ENCODE measurements at places on chromosomes 2 and 18. TPM values are rescaled to one million over a fixed set of nuclear protein-coding genes. Genes with fewer than 3 reads are reported as not detected.

The EVX2 gene
- 2.2 TPM for total RNA-seq

GRCh38 chr2:64591188-64591587 is 62.5 kb downstream of the SERTAD2 start:
- H3K4me3 ChIP-seq = no peak overlapping the region
- DNase-seq = no peak
- H3K27me3 ChIP-seq = no peaks in the 10 kb centered on the region
- no peaks in the 10 kb centered on the region for H3K36me3 ChIP-seq
- H3K27ac ChIP-seq = no peak overlapping the region

DNA sequence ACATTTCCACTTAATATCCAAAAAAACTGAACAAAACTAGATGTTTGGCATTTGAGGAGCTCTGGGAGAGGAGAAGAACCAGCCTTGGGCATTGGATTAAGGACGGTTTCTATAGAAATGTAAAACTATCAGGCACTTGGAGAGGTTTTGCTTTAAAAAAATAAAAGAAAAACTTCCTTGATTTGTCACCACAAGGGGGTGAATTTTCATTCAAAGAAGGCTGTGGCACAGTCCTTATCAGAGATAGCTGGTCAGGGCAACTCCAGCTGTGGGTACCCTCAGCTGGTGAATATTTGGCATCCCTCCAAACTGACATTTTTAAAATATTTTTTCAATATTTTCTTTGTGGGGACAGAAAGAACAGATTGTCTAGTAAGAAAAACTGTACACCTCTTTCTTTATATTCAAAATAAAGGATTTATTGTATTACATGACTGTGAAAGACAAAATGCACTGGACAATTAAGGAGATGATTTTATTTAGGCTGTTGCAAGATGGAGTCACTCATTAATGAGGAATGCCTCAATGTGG is 46.1 kb upstream of the TBC1D8 start:
- no peaks in the 10 kb centered on the region for H3K36me3 ChIP-seq
- no peaks in the 10 kb centered on the region for H3K27me3 ChIP-seq
- no peak overlapping the region for H3K27ac ChIP-seq

The POTEF gene
- not detected for total RNA-seq

DNA sequence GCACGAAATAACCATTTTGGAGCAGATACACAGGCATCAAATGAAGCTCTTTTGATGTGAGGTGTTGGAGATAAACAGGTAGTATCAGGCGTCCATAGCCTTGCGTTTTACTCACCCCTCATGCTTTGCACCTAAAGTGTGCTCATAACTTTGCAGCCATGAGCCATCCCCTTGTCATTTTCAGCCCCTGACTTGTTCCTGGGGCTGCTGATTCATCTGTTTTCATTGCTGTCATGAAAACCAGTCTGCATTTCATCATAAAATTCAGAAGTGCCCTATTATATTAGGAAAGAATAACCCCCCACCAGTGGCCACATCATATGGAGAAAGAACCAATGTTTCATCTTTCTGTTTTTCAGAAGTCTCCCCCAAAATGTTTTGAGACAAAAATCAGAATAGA is 329.7 kb upstream of the NRP2 start:
- no peak for DNase-seq
- H3K36me3 ChIP-seq = no peaks in the 10 kb centered on the region
- no peaks in the 10 kb centered on the region for H3K27me3 ChIP-seq
- no peak overlapping the region for H3K27ac ChIP-seq
- no peak overlapping the region for H3K4me3 ChIP-seq

DNA sequence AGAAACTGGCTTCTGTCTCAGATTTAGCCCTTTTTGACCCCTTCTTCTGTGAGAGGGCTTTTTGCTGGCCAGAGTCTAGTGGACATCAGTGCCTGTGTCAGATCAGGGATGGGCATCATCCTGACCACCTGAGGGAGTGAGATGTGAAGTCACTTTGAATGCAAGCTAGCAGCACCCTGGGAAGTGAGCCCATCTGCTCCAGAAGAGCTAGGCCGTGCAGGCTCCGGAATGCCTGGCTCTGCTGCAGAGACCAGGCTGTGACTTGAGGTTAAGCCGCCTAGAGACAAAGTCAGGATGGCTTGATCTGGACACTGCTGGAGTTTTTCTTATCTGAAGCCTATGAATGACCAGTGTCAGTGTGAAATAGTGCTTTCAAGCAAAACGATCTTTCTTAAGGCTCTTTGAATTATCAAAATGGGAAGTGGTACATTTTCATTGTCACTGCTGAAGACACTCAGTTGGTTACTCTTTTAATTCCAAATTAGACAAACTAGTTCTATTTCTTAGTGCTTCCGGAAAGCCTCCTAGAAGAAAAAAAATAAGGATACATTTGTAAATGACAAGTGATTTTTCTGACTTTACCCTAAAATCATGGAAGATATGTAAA is 20.8 kb downstream of the DGUOK start:
- no peak overlapping the region for H3K4me3 ChIP-seq
- peaks cover 7% of the 10 kb centered on the region for H3K4me1 ChIP-seq
- no peaks in the 10 kb centered on the region for H3K27me3 ChIP-seq
- H3K36me3 ChIP-seq = peaks cover 10% of the 10 kb centered on the region

The DCDC2C gene
- not detected for total RNA-seq

The NT5C1B gene
- not detected for total RNA-seq

The MAPRE2 gene
- total RNA-seq = 31.6 TPM

DNA sequence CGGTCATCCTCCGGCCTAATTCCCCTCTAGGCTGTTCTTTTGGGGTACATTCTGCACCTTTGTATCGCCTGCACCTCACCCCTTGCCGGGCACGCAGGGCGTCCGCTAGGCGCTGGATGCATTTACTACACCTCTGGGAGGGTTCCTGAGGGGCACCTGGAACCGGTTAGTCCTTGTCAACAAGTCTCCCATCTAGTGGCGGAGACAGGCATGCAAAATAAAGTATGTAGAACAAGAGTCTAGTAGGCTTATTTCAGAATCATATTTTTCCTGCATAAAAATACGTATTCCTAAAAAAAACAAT is 705 bp upstream of the TEX261 start:
- H3K4me1 ChIP-seq = peaks cover 24% of the 10 kb centered on the region
- H3K27me3 ChIP-seq = no peaks in the 10 kb centered on the region
- peak overlapping the region; percentile 99 for H3K4me3 ChIP-seq
- DNase-seq = peak; percentile 65

- no peaks in the 10 kb centered on the region for H3K27me3 ChIP-seq
- DNase-seq = no peak
- H3K4me1 ChIP-seq = no peaks in the 10 kb centered on the region
- H3K4me3 ChIP-seq = no peak overlapping the region
- H3K27ac ChIP-seq = no peak overlapping the region
These were observed 125.9 kb downstream of the MAIP1 start for GRCh38 chr2:200081236-200081635.

- no peaks in the 10 kb centered on the region for H3K4me1 ChIP-seq
- DNase-seq = no peak
- no peak overlapping the region for H3K4me3 ChIP-seq
These were observed 141.4 kb downstream of the SPP2 start for GRCh38 chr2:234191819-234192407.

GRCh38 chr2:114642166-114642770 is 199.8 kb downstream of the DPP10 start:
- no peaks in the 10 kb centered on the region for H3K4me1 ChIP-seq
- no peak overlapping the region for H3K27ac ChIP-seq
- H3K36me3 ChIP-seq = no peaks in the 10 kb centered on the region
- no peak overlapping the region for H3K4me3 ChIP-seq
- no peak for DNase-seq

DNA sequence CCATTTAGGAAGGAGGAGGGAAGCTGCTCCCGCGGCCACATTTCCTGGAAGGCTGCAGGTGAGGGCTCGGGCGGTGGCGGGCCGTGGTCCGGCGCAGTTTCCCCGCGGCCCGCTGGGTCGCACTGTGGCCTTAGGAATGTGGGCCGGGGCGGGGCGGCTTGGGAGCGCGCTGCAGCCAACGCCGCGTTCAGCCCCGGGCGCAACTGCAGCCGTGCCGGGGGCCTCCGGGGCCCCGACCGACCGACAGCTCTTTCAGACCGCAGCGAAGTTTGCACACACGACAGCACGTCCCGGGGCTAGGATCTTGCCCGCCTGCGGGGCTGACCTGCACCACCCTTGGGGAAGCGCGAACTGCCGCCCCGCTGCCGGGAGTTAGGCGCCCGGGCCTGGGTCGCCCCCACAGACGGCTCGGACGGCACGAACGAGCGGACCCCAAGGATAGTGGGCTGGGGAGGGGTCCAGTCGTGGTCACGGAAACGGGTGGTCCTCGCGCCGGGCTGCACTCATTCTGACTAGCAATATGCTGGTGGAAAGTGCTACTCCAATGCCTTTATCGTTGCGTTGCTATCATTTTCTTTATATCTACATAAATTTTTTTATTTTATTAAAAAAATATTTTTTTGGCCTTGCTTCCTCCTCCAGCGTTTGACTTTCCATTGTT is 69.9 kb upstream of the DLX2 start:
- no peaks in the 10 kb centered on the region for H3K36me3 ChIP-seq
- peaks cover 8% of the 10 kb centered on the region for H3K4me1 ChIP-seq
- peak overlapping the region; percentile 11 for H3K4me3 ChIP-seq
- peak; percentile 69 for DNase-seq
- peaks cover 9% of the 10 kb centered on the region for H3K27me3 ChIP-seq

The CCDC121 gene
- 7.9 TPM for total RNA-seq

The ANKRD30B gene
- not detected for total RNA-seq

GRCh38 chr18:31072175-31072574 is 29.6 kb upstream of the DSC3 start:
- DNase-seq = no peak
- H3K4me1 ChIP-seq = no peaks in the 10 kb centered on the region
- no peaks in the 10 kb centered on the region for H3K36me3 ChIP-seq

- H3K4me1 ChIP-seq = peaks cover 24% of the 10 kb centered on the region
- no peaks in the 10 kb centered on the region for H3K27me3 ChIP-seq
- H3K4me3 ChIP-seq = no peak overlapping the region
- H3K27ac ChIP-seq = no peak overlapping the region
These were observed 44.5 kb downstream of the PTGR3 start for GRCh38 chr18:75164479-75164878.

- peak; percentile 61 for DNase-seq
- H3K27me3 ChIP-seq = peaks cover 5% of the 10 kb centered on the region
- no peak overlapping the region for H3K4me3 ChIP-seq
- H3K36me3 ChIP-seq = no peaks in the 10 kb centered on the region
- H3K4me1 ChIP-seq = no peaks in the 10 kb centered on the region
These were observed 8.7 kb downstream of the INPP5D start for GRCh38 chr2:233068762-233069418.

DNA sequence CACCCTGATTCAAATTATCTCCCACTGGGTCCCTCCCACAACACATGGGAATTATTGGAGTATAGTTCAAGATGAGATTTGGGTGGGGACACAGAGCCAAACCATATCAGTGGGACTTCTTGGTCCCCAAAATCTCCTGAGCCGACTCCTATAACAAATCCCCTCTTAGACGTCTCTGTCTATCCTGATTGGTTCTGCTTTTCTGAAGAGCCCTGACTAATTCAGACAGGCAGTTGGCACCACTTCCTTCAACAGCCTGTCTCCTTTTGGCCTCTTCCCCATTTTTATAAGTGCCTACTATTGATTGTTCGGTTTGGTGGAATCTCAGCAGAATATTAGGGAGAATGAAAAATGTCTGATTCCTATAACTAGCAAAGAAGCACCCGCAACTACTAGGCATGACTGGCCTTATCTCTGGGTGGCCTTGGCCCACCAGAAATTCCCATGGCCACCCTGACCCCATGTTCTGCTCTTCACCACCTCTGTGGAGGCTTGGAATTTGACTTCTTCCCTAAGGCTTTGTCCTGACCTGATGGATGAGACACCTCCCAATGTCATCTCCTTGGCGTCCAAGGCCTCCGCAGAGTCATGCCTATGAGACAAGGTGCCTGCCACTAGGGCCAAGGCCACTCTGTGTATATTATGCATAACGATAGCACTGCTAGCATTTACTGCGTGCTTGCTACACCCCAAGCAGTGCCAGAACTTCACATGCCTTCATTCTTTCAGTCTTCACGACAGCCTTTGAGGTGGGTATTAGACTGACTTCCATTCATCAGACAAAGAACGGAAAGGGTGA is 218.9 kb upstream of the COPS8 start:
- no peaks in the 10 kb centered on the region for H3K4me1 ChIP-seq
- H3K27me3 ChIP-seq = no peaks in the 10 kb centered on the region
- H3K36me3 ChIP-seq = no peaks in the 10 kb centered on the region
- H3K27ac ChIP-seq = no peak overlapping the region

GRCh38 chr2:9753665-9754531 is 89.4 kb upstream of the TAF1B start:
- no peak for DNase-seq
- H3K36me3 ChIP-seq = no peaks in the 10 kb centered on the region
- peaks cover 11% of the 10 kb centered on the region for H3K27me3 ChIP-seq
- H3K27ac ChIP-seq = no peak overlapping the region

DNA sequence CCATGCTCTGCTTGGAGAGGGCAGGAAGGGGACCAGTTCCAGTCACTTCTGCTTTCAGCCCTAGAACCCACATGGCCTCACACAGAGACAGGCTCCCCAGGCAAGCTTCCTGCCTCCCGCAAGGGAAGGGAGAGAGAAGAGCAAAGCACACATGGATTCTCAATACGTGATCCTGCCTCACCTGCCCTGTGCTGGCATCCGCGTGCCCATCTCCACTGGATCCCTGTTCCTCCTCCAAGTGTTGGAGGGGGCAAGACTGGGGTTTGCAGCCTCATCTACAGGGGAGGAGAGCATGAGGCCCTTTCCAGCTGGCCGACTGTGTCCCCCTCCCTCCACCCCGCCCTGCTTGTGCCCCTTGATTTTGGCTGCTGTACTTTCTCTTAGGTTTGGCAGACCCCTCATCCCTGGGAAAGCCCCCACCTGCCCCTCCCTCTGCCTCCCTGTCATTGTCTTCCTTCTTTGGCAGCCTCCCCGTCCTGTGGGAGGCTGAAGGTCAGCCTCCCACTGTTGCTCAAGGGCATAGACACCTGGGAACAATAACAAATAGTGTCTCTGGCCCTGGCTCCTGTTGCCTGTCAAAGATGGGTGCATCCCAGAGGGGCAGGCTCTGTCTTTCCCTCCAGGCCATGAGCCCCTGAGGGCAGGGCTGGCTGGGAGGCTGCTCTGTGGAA is 22.7 kb downstream of the KCNF1 start:
- no peak for DNase-seq
- no peaks in the 10 kb centered on the region for H3K4me1 ChIP-seq
- no peak overlapping the region for H3K27ac ChIP-seq
- no peak overlapping the region for H3K4me3 ChIP-seq

DNA sequence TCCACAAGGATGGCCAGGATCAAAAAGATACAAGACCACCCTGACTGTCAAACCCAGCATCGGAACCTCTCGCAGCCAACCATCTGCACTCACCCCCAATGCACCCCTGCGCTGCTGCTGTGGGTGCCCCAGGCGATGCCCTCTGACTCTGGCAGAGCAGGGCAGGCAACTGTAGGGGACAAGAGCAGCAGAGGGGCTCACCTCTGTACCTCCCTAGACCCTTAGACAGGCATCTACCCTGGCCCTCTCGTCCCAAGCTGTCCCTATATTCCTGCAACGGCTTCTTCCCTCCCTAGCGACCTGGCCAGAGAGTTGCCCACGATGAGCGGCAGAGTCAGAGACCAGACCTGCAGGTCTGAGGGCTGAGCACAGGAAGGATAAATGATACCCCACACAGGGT is 128.2 kb downstream of the HDAC4 start:
- no peaks in the 10 kb centered on the region for H3K36me3 ChIP-seq
- no peak for DNase-seq
- peak overlapping the region; percentile 23 for H3K27ac ChIP-seq
- H3K27me3 ChIP-seq = no peaks in the 10 kb centered on the region
- peaks cover 98% of the 10 kb centered on the region for H3K4me1 ChIP-seq

The TGFA gene
- total RNA-seq = 1.1 TPM

All from sigmoid colon (tissue), 7 donors.